ENCODE measurements at places on chromosomes 4 and X.

GRCh38 chr4:25882226-25882625 is 19.4 kb upstream of the SEL1L3 start:
- no peak for DNase-seq

- peak; percentile 43 for DNase-seq
Measured at GRCh38 chr4:102620697-102621497, 119.7 kb downstream of the NFKB1 start.

DNA sequence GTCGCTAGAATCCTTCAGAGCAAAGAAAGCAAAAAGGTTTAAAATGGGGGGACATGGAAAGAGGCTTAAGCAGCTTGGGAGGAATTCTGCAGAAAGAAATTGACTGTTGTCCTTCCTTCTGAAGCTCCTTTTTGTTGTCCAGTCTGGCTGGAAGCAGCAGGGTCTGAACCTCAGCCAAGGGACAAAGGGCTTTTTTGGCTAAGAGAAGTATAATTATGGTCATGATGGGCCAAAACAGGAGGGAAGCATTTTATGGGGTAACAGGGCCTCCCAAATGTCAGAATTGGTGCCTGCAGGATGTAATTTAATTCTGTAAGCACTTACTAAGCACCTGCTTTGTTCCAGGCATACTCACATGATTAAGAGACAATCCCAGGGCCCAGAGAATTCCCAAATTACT is 74.2 kb upstream of the CPEB2 start:
- no peak for DNase-seq

DNA sequence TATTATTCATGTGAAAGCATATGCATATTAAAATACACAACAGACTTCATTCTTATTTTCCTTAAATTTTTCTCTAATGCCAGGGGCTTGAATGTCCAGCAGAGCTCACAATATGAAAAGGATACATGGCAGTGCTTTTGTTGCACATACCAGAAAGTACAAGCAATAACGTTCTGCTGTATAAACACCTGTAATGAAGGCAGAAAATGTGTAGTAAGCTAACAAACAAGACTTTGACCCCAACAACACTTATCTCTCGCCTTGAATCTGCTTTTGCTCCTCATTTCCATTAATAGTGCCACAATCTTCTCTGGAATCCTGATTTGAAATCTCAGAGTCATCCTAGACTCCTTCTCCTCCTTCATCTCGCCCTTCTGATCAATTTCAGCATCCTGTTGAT is 687.3 kb downstream of the IL1RAPL1 start:
- DNase-seq = no peak

DNA sequence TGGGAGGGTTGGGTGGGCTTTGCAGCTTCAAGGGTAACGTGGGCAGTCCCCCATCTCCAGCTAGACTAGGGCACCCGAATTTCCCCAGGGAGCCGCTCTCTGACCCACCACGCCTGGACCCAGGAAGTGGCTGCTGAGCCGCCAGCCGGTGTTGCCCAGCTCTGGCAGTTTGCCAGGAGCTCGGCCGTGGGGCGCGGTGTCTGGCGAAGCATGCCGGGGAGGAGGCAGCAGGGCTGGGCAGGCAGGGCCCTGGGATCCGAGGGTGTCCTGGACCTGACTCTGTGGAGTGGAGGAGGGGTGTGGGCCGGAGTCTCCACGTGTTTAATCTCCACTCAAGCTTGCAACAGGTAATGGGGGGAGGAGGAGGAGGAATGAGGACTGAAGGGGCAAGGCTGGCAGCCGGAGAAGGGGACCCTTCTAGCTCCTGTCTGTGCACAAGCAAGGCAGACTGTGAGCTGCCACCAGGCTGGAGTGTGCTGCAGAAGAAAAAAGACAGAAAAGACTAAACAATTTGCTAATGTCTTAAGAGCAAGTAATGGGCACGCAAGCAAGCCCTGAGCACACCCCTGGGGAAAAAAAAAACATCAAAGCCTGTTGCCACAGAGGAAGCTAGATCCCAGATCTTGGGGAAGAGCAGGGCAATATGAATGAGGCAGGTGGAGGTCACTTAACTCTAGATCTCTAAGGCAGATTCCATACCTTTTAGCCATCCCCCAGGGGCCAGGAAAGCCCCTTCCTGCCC is 2.4 kb downstream of the LONRF3 start:
- DNase-seq = peak; percentile 27

Measured in CD4-positive, alpha-beta T cell treated with Interleukin-10 for 1 hour (primary cell).